ENCODE measurements at places on chromosomes 16 and 17. TPM values are rescaled to one million over a fixed set of nuclear protein-coding genes. Genes with fewer than 3 reads are reported as not detected.

DNA sequence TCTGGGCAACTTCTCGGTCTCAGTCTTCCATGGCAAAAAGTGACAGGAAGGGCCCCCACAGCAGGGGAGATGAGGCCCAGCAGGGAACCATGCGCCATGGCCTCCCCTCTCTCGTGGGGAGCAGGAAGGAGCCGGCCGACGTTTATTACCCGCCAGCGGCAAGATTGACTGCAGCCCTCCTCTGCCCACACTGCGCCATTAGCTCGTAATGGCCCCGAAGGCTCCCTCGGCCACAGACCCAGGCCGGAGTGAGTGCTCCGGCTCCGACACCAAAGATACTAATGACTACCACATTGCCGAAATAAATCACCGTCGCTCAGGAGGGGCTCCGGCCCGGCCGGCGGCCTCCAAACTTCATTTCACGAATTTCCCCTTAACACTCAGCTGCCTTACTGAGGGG is 226.9 kb downstream of the C16orf78 start:
- DNase-seq = no peak

The GALR2 gene
- not detected for total RNA-seq

- peak; percentile 50 for DNase-seq
Measured at GRCh38 chr17:31743797-31744196, 115.2 kb downstream of the COPRS start.

DNA sequence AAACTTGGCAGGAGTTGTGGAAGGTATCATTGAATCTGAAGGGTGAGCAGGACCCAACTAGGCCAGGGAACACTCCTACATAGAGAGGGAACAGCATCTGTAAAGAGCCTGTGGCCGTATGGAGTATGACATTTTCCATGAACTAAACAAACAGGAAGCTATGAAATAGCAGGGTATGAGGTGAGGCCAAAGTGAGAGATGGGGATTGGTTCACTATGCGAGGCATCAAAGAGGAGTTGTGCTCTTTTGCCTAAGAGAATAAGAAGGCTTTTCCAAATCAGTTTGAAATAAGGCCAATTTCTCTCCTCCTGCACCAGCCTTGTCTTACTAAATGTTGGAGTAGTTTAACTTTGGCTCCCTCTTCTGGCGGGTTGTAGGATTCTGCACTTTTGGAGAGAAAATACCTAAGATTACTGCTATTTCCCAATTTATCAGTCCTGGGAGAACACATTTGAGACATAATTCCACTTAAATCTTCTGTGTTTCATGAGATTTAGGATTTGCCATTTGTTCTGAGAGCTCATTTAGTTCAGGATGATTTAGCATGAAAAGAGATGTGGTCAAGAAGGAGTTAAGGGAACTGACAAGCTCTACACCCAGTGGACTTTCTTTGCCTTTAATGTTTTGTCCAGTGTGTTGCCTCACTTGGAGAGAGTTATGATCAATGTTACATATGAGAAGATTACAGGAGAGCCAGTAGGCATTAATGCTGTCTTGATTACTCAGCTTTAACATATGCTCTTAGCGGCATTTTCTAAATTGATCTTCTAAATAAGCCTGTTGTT is 55.4 kb downstream of the TNRC6C start:
- DNase-seq = peak; percentile 40

GRCh38 chr17:34445101-34445500 is 82.1 kb upstream of the CCL1 start:
- no peak for DNase-seq

GRCh38 chr17:14733376-14733775 is 432.5 kb downstream of the HS3ST3B1 start:
- DNase-seq = no peak

- DNase-seq = no peak
Measured at GRCh38 chr16:6016530-6017184, 919.1 kb upstream of the EEF2KMT start.

DNA sequence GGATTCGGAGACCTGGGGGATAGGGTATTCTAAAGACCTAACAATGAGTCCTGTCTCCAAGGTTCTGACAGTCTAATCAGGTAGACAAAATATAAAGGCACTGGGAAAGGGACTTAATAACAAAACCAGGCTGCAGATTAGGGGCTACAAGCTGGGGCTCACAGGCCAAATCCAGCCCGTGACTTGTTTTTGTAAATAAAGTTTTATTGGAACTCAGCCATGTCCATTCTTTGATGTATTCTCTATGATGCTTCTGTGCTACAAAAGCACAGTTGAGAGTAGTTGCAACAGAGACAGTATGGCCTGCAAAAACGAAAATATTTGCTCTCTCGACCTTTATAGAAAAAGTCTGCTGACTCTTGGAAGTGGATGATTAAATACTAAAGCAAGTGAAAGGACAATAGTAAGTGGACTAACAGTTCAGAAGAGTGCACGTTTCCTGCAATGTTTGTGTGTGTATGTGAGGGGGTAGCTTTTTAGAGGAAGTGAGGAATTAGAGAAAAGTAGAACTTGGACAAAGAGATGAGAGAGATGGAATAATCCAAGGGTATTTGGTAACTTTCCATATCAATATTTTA is 115.4 kb upstream of the ZFHX3 start:
- no peak for DNase-seq

The OTOP2 gene
- total RNA-seq = not detected
